Right kidney (tissue), 9 donors: ENCODE measurements at places on chromosomes 7 and 10.

GRCh38 chr10:125689955-125690569 is 7.1 kb upstream of the TEX36 start:
- no peak for DNase-seq

DNA sequence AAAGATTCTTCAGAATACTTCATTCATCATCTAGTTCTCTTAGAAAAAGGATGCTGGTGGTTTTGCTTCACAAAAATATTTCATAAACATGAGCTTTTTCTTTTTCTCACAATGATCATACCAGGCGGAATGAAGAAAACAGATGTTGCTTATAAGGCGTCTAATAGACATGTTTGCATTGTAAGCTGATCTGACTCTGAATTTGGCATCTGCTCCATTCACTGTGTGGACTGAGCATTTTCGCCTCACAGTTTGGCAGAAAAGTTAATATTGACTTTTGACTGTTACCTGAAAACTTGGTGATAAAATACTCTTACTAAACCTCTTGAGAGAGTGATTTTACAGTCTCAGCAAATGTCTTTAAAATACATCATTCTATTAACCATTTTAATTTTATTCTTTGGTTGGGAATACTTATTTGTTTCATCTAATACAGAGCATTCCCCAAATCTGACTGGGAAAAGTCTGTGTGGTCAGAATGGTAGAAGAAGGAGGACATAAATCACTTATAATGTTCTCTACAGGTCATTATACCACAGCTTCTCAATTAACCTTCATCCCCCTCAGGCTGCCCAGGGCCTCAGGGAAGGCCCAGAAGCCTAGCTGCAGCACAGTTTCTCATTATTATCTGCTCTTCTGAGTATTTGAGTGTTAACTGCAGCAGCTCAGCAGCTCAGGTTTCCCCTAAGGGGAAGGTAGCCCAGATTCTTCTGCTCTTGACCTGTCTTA is 121.6 kb upstream of the KAT6B start:
- DNase-seq, result peak; percentile 11

- no peak for DNase-seq
These were observed 1.6 kb upstream of the GSTO1 start for GRCh38 chr10:104253106-104253505.

GRCh38 chr7:130494431-130494858 is 2.6 kb downstream of the MEST start:
- DNase-seq, result no peak

DNA sequence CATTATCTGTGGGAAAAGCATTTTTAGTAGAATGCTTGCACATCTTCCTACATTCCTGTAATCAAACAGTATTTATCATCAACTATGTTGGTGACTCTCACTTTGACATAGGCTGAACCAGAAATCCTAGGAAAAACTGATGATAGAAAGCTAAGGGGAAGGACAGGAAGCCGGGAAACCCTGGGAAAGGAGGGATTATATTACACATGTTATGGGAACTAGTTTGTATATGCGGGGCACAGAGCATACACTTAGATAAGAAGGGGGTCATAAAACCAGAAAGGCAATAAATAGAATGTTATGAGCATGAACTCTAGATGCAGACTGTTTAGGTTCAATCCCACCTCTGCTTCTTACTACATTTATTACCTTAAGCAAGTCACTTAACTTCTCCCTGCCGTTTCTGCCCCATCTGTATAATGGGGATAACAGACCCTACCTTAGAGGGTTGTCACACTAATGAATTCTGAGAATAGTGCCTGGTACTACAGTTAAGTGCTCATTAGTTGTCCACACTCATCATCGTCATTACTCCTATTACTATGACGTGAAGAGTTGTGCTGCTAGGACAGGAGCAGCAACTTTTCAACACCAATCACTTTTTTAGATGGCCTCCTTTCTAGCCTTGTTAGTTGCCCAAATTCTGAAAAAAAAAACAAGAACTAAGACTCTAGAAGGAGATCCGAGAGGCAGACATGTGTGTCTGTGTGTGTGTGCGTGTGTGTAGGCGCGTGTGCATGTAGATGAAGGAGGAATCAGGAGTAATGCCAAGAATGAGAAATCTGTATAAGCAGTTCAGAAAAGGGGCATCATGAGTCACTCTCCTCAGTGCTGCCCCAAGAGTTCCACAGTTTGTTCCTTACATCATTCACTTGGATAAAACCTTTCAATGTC is 52.2 kb downstream of the KMT2C start:
- DNase-seq, result no peak

DNA sequence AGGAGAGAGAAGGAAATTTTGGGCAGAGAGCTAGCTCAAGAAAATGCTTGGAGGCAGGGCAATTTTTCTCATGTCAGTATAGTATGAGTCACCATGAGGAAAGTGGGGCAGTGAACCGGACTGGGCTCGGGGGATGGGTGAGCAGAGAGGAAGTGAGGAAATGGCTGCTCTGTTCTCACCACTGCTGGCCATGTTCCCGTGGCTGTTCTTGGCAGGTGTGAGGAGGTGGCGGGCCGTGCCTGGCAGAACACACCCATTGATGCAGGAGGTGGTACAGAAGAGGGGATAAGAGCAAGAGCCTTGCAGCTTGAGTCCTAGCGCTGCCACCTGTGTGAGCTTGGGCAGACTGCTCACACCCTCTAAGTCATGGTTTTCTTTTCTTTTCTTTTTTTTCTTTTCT is 304.4 kb upstream of the LYZL1 start:
- no peak for DNase-seq

DNA sequence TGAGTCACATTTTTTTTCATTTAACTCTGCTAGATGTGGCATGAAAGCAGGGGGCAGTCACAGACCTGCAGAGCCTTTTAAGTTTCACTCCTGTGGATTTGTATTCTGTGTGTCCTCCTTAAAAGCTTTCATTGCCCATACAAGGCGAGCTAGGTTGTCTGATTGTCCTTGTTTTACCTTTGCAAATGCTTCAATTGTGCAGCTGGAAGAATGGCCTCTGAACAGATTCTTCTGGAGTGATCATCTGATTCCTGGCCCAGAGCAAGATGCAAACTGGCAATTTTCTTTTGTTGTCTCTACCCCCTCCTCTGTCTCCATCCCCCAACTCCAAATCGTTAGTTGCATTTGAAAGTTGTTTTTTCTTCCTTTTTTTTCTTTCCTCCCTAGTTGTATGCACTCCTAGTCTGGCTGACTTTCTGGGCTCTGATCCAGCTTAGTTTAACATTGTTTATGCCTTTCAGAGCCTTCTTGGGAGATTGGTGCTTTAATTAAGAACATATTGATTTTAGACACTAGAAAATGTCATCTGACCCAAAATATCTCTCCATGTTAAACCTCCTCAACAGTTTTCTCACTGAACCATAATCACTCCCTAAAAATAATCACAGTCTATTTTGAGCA is 150.2 kb downstream of the REEP3 start:
- peak; percentile 21 for DNase-seq

GRCh38 chr10:33132626-33133025 is 174.6 kb upstream of the ITGB1 start:
- no peak for DNase-seq

- no peak for DNase-seq
These were observed 180.2 kb upstream of the CACNA2D1 start for GRCh38 chr7:82623812-82624211.

GRCh38 chr10:132605390-132605789 is 67.8 kb downstream of the INPP5A start:
- no peak for DNase-seq

DNA sequence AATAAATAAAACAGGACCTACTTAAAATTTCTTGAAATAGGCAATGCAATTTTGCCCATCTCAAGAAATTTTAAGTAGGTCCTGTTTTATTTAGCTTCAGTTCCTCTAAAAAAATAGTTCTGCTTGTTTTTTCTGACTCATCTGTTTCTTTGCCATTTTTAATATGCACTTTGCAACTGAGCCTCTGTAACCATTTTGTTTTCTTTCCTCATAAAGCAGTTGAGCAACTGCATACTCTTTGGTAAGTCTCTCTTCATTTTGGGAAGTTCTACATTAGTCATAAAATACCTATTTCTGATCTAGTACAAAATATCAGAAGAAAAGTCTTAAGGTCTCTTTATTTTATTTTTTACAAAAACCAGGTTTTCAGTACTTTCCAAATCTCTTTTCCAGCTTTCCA is 18.0 kb downstream of the TAS2R40 start:
- DNase-seq, result no peak

DNA sequence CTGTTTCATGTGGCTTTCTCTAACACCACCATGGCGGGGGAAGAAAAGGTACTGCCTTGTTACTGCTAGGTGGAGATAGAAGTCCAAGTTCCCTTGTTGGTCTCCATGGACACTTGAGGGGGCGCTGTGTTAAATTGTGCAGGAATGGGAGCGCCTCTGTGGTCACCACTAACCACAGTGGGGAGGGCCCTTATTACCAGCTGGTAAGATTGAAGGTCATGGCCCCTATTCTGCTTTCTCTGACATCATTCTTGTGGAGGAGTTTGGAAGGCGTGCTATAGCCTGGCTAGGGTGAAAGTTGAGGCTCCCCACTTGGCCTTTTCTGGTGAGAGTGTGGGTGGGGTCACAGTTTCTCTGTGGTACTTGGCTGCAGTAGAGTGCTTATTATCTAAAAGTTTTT is 14.9 kb upstream of the MXI1 start:
- DNase-seq, result no peak

- DNase-seq, result no peak
These were observed 94.4 kb upstream of the KIF5B start for GRCh38 chr10:32150532-32151101.

GRCh38 chr7:69256634-69257081 is 341.6 kb upstream of the AUTS2 start:
- DNase-seq, result no peak

- DNase-seq, result no peak
These were observed 48.8 kb upstream of the SMNDC1 start for GRCh38 chr10:110353244-110354119.

- DNase-seq, result no peak
These were observed 718.2 kb upstream of the LRRN3 start for GRCh38 chr7:110372685-110373084.
